Activated T-cell treated with anti-CD3 and anti-CD28 coated beads, Interleukin-2, amount 50 U/mL, for 24 hours (primary cell): ENCODE measurements at places on chromosomes 1 and 21.
A peak's percentile ranks its signal among the peaks of the same experiment; 100 is the strongest.

- peak overlapping the region; percentile 76 for H3K27ac ChIP-seq
- no peaks in the 10 kb centered on the region for H3K27me3 ChIP-seq
- peaks cover 35% of the 10 kb centered on the region for H3K36me3 ChIP-seq
- peaks cover 97% of the 10 kb centered on the region for H3K4me1 ChIP-seq
- DNase-seq, result no peak
Observed at GRCh38 chr21:45080639-45081414, 6.4 kb downstream of the ADARB1 start.

DNA sequence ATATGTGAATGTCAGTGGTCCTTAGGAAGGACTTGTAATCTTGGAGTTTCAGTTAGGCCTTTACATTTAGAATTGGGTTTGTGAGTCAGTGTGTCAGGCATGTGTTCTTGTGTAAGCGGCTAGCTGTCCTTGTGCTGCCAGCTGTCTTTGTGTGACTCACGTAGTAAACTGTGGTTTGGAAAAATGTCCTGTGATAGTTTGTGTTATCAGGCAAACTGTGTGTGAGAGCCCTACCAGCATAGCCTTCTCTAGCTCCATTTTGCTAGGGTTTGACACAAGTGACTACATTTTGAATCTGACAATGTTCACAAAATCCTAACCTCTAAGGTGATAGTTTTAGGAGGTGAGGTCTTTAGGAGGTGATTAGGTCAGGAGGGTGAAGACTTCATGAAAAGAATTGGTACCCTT lies 6.9 kb upstream of the SLC35D1 start:
- no peaks in the 10 kb centered on the region for H3K4me1 ChIP-seq

- no peaks in the 10 kb centered on the region for H3K4me1 ChIP-seq
- H3K27ac ChIP-seq, result no peak overlapping the region
- no peak for DNase-seq
- H3K4me3 ChIP-seq, result no peak overlapping the region
- peaks cover 21% of the 10 kb centered on the region for H3K27me3 ChIP-seq
- H3K36me3 ChIP-seq, result no peaks in the 10 kb centered on the region
Observed at GRCh38 chr1:152735648-152736047, 22.2 kb upstream of the KPRP start.

- no peak overlapping the region for H3K4me3 ChIP-seq
- H3K27ac ChIP-seq, result no peak overlapping the region
- peaks cover 4% of the 10 kb centered on the region for H3K27me3 ChIP-seq
- H3K4me1 ChIP-seq, result no peaks in the 10 kb centered on the region
- no peaks in the 10 kb centered on the region for H3K36me3 ChIP-seq
Observed at GRCh38 chr1:202056644-202057334, 46.4 kb downstream of the ELF3 start.

DNA sequence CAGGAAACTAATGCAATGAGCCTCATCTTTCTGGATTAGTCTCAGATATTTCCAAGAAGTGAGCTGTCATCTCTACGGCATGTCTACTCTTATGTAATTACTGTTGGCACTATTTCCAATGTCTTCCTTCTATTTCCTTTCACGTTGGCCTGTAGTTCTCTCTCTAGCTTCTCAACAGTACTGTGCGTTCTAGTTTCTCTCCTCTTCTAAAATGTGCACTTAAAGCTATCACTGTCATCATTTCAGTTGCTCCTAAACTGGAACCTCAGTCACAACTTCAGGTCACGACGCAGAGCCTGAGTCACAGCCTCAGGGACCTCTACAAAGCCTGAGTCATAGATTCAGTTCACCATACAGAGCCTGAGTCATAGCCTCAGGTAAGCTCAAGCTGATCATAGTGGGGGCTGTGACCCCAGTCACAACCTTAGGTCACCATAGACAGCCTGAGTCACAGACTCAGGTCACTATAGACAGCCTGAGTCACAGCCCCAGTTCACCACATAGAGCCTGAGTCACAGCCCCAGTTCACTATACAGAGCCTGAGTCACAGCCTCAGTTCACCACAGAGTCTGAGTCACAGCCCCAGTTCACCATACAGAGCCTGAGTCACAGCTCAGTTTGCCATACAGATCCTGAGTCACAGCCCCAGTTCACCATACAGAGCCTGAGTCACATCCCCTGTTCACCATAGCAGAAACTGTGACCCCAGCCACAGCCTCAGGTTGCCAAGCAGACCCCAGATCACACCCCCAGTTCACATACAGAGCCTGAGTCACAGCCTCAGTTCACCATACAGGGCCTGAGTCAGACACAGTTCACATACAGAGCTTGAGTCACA lies 13.0 kb downstream of the WNT9A start:
- peaks cover 1% of the 10 kb centered on the region for H3K36me3 ChIP-seq
- H3K27me3 ChIP-seq, result no peaks in the 10 kb centered on the region
- no peak overlapping the region for H3K4me3 ChIP-seq
- peak; percentile 63 for DNase-seq
- peaks cover 31% of the 10 kb centered on the region for H3K4me1 ChIP-seq

DNA sequence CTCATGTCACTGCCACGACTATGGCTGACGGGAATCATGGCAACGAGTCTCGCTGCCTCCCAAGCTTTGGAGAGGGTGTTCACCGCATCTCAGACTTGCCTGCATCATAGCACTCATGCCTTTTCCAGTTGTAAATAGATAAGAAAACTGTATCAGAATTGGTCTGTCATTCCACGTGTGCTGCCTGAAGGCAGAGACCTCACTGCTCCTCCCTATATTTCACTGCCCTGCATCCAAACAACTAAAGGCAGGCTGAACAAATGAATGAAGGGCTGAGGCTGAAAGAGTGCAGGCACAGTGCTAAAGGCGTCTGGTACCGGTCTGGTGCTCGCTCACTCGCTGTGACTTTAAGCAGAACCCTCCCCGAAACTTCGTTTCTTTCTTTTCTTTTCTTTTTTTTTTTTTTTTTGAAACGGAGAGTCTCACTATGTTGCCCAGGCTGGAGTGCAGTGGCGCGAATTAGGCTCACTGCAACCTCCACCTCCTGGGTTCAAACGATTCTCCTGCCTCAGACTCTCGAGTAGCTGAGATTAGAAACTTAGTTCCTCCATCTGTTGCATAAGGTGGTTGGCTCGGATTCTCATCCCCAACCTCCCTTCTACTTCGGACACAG lies 542 bp downstream of the EIF2B3 start:
- H3K36me3 ChIP-seq, result peaks cover 33% of the 10 kb centered on the region
- peak overlapping the region; percentile 94 for H3K4me3 ChIP-seq
- H3K27ac ChIP-seq, result peak overlapping the region; percentile 91
- DNase-seq, result no peak
- peaks cover 26% of the 10 kb centered on the region for H3K4me1 ChIP-seq

- H3K27ac ChIP-seq, result no peak overlapping the region
- no peaks in the 10 kb centered on the region for H3K36me3 ChIP-seq
- H3K4me1 ChIP-seq, result no peaks in the 10 kb centered on the region
- H3K4me3 ChIP-seq, result no peak overlapping the region
Observed at GRCh38 chr1:67789551-67789950, 43.7 kb downstream of the GNG12 start.

GRCh38 chr1:117886101-117886795 lies 43.2 kb downstream of the GDAP2 start:
- DNase-seq, result no peak
- H3K4me1 ChIP-seq, result no peaks in the 10 kb centered on the region
- no peak overlapping the region for H3K27ac ChIP-seq
- H3K4me3 ChIP-seq, result no peak overlapping the region
- H3K36me3 ChIP-seq, result peaks cover 70% of the 10 kb centered on the region
- H3K27me3 ChIP-seq, result no peaks in the 10 kb centered on the region

GRCh38 chr1:30991862-30992606 lies 73.5 kb downstream of the PUM1 start:
- no peaks in the 10 kb centered on the region for H3K27me3 ChIP-seq
- no peak for DNase-seq
- H3K4me3 ChIP-seq, result no peak overlapping the region
- H3K27ac ChIP-seq, result peak overlapping the region; percentile 74
- H3K36me3 ChIP-seq, result peaks cover 92% of the 10 kb centered on the region

- no peaks in the 10 kb centered on the region for H3K4me1 ChIP-seq
- peaks cover 11% of the 10 kb centered on the region for H3K27me3 ChIP-seq
- H3K27ac ChIP-seq, result no peak overlapping the region
Observed at GRCh38 chr1:227357927-227358302, 39.6 kb upstream of the CDC42BPA start.

- DNase-seq, result no peak
- H3K27ac ChIP-seq, result no peak overlapping the region
- peaks cover 43% of the 10 kb centered on the region for H3K27me3 ChIP-seq
- H3K4me3 ChIP-seq, result no peak overlapping the region
- H3K4me1 ChIP-seq, result peaks cover 19% of the 10 kb centered on the region
Observed at GRCh38 chr1:229411434-229412055, 22.3 kb downstream of the ACTA1 start.

- peak overlapping the region; percentile 4 for H3K27ac ChIP-seq
- H3K4me3 ChIP-seq, result no peak overlapping the region
- H3K27me3 ChIP-seq, result peaks cover 6% of the 10 kb centered on the region
- DNase-seq, result peak; percentile 33
- H3K4me1 ChIP-seq, result peaks cover 33% of the 10 kb centered on the region
Observed at GRCh38 chr1:66182551-66183178, 351.3 kb upstream of the SGIP1 start.

DNA sequence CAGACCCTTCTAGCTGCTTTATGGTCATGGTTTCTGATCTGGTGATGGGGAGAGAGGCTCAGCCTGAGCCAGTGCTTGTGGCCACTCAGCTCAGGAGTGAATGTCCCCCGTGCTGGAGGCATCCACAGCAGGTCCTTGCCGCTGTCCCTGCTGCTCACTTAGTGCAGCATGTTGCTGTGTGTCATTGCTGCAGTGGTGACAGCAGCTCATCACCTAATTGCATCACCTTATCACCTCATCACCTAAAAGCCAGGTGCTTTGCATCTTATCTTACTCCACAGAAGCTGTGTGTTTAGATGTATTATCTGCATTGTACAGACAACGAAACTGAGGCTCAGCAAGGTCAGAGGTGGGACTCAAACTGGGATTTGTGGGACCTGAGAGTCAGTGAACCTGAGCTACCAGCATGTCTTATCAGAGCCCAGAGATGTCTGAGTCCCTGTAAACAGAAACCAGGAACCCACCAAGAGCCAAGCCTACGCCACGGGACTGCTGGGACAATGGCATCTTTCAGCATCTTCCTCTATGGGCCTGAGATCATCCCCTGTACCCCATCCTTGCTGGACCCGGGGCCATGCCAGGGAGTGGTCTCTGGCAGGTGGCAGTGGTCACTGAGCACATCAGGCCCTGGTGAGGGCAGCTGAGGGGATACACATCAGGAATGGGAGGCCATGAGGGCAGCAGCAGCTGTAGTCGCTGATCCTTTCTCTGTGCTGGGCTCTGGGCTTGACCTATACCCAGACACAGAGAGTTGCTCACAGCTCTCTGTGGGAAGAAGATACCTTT lies 6.5 kb downstream of the PODN start:
- H3K36me3 ChIP-seq, result no peaks in the 10 kb centered on the region
- no peaks in the 10 kb centered on the region for H3K4me1 ChIP-seq
- no peak overlapping the region for H3K27ac ChIP-seq
- H3K4me3 ChIP-seq, result no peak overlapping the region
- peaks cover 24% of the 10 kb centered on the region for H3K27me3 ChIP-seq

DNA sequence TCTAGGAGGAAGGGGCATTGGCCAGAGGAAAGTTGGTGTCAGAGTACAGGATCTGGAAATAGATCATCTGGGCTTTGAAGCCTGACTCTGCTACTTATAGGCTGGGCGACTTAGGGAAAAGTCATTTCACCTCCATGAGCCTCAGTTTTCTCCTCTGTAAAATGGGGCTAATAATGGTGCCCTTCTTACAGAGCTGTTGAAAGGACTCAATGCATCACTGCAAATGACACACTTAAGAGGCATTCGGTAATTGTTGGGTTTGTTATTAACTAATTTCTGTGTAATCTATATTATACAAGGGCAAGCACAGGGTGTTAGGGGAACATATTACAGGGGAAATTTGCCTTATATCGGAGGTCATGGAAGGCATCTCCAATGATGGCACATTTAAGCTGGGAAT lies 96.1 kb downstream of the KAZN start:
- no peaks in the 10 kb centered on the region for H3K4me1 ChIP-seq
- no peak overlapping the region for H3K27ac ChIP-seq
- no peak overlapping the region for H3K4me3 ChIP-seq
- H3K27me3 ChIP-seq, result peaks cover 26% of the 10 kb centered on the region
- no peak for DNase-seq

- no peak for DNase-seq
- H3K27me3 ChIP-seq, result no peaks in the 10 kb centered on the region
- no peaks in the 10 kb centered on the region for H3K4me1 ChIP-seq
- H3K27ac ChIP-seq, result no peak overlapping the region
Observed at GRCh38 chr1:196147530-196147929, 460.7 kb downstream of the KCNT2 start.

DNA sequence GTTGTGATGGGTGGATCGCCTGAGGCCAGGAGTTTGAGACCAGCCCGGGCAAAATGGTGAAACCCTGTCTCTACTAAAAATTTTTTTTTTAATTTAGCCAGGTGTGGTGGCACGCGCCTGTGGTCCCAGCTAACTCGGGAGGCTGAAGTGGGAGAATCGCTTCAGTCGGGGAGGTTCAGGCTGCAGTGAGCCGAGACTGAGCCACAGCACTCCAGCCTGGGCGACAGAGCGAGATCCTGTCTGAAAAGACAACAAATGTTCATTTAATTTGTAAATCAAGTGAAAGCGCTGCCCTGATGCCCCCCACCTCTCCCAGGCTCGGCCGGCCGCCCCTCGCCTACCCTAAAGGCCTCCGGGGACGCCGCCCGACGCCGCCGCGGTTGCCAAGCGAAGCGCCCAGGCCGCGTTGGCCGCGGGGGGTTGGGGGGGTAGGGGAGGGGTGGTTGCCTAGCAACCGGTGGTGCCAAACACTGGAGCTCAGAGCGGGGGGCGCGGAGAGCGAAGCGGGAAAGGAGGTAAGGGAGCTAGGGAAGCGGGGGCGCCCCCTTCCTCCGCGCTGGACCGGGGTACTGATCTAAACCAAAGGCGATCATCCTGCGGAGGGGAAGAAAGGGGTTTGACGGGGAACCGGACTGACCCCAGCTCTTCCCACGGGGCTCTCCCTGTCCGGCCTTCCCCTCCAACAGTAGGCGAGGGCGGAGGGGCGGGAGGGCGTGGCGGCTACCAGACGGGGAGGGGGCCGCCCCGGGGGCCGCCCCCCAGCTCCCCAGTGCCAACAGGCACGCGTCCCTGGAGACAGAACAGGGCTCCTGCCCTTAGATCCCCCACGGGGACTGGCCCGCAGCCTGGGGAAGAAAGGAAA lies at the start of gene TEKT2:
Gene TEKT2, plus strand, starts transcription at position 460 of the 862 bp plus-strand sequence. CDS start 828 bp downstream, outside the sequence.
- DNase-seq, result no peak
- H3K4me1 ChIP-seq, result peaks cover 5% of the 10 kb centered on the region
- peaks cover 41% of the 10 kb centered on the region for H3K27me3 ChIP-seq

DNA sequence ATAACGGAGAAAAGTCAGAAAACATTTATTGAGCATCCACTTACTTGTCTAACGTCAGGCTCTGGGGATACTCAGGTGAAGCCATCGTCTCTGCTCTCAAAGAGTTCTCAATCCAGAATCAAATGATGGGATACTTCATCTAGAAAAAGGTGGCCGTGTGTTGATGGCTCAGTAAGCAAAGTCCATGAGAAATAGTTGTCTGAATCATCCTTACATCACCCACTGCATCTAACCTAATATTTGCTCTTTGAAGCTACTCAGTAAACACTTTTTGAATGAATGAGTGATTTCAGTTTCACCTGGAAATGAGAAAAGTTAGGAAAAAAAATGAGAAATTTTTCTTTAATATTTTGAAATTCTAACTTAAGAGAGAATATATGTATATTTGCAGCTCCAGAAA lies 155.3 kb upstream of the PKN2 start:
- H3K27ac ChIP-seq, result no peak overlapping the region
- H3K4me3 ChIP-seq, result no peak overlapping the region
